Trophoblast cell (in vitro differentiated cells and primary cell): ENCODE measurements at places on chromosomes 6 and 20.
A peak's percentile ranks its signal among the peaks of the same experiment; 100 is the strongest.

DNA sequence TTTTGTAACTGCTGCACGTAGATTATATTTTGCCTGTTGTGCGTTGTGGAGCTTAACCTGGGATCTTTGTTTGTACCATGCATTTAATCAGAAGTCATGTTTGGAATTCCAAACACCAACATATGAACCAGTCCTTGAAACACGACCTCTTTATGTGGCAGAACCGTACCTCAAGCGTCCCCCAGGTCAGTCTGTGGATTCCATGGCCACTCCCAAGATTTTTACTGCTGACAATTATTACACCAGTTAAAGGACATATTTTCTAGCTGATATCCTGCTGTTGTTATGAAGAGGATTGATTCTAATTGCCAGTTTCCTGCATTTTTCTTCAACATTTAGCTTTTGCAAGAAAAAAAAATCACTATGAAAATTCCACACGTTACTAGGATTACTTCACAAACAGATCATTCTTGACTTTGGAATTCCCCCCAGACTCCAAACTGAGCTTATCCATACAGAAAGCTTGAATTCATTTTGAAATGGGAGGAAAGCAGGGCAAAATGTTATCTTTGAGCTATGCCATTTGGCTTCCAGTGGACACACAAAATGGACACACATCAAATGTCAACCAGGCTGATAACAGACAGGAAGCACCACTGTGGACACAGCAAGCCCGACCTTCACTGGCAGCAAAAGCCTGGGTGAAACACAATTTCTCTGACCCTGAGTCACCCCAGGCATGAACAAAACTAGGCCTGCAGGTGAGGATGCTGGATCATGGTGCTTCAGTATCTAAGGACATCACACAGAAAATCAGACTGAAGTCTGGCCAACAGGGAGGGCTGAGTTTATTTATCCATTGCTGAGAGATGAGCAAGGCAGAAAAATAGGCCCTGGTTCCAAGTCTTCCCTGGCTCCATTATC lies 542.9 kb upstream of the JAG1 start:
- DNase-seq, result peak; percentile 76

DNA sequence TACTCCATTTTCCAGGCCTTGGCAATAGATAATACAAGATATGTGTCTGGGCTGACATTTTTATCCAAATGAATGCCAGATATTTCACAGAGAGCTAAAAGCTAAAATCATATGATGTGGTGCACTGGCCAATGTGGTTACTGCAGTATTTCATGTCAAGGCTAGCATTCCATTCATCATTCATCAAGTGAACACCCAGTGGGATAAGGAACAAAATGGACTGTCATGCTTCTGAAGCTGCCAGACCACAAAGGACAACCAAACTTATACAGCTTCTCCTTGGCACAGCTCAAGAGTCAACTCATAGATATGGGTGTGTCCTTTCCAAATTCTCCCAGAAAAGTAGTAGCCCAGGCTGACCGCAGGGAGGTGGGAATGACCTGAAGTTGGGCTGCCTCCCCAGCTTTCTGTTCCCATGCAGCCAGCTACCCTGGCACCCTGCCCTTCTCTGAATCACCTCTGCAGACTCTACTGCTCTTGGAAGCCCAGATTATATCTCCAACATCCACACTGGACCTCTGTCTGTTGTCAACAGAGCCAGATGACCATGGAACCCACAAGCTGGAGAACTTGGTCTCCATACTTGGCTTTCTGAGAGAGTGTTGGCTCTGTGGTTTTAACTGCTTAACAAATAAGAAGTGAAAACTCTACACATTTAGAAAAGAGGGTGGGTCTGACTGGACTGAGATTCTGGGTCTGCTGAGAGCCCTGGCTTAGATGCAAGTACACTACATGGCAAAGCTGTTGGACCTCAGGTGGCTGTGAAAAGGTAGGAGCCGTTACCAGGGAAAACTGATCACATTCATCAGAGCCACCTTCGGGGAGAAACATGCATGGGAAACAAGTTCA lies 122.8 kb downstream of the ALDH8A1 start:
- no peak for DNase-seq

GRCh38 chr6:125948455-125948854 lies 8.1 kb upstream of the HINT3 start:
- DNase-seq, result no peak

DNA sequence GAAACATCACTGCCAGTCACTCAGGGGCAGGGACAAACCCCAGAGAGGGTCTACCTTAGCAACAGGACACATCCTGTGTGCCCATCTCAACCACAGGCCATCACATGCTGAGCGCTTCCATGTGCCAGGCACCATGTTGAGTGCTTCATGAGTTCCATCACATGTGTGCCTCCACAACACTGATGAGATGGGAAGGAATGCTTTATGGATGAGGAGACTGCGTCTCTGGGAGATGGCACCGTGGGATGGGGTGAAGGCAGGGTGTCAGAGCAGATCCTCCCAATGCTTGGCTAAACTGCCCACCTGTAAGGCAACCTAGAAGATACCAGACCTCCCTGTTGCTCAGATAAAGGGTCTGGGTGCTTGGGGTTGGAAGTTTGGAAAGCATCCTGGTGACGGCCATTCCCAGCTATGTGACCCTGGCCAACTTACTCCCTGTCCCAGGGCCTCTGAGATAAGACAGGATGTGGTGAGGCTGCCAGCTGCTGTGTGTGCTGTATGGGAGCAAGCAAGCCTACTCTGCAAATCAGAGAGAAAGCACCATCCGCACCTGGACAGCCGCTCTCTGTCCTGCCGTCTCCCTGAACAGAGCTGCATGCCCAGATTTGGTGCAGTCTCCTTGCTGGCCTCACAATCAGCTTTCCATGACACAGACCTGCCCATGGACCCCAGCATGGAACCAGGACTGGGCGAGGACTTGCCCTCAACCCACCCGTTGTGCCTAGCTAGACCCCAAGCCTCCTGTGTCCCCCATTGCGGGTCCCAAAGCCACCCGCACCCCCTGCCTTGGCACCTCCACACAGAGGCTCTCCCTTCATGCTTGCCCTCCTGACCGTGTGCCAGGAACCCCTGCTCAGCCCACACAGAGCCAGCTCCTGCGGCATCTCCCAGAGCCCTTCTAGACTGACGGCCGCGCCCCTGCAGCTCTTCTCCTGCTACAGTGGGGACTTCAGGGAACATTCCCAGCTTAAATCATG lies 143.7 kb downstream of the SYNDIG1 start:
- DNase-seq, result no peak

DNA sequence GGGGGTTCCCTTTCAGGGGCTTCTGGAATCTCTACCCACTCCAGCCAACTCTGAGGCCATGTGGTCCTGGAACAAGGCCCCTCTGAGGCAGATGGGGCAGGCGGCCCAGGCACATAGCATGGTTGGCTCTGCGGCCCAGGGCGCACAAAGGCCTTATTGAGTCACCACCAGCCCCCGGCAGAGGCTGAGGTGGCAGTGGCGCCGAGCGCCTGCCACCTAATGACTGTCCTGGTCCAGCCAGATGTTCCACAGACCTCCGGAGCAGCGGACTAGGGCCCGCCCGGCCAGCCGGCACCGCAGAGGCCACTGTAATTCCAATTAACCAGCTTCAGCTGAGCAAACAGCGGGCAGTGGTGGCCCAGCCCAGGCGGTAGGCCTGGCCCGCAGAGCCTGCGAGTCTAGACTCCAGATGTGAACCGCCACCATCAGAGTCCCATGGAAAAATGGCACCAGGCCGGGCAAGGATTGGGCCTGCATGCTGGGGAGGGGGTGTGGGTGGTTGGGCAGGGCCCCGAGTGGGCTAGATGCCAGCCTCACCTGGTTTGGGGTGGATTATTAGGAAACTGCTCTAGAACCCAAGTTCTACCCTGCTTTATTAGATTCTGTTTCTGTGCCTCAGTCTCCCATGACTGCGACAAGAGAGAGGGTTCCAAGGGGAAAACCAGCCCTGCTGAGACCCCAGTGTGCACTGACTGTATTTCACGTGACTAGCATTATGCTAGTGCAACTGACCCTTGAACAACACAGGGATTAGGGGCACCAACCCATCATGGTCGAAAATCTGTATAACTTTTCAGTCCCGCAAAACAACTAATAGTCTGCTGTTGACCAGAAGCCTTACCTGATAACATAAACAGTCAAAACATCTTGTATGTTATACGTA lies 34.1 kb upstream of the ID1 start:
- DNase-seq, result no peak

- DNase-seq, result no peak
These were observed 1.4 kb downstream of the ZNF512B start for GRCh38 chr20:63968136-63968927.

GRCh38 chr6:170393807-170394399 lies 87.3 kb downstream of the FAM120B start:
- no peak for DNase-seq
